ENCODE measurements at places on chromosomes 2 and 18.

DNA sequence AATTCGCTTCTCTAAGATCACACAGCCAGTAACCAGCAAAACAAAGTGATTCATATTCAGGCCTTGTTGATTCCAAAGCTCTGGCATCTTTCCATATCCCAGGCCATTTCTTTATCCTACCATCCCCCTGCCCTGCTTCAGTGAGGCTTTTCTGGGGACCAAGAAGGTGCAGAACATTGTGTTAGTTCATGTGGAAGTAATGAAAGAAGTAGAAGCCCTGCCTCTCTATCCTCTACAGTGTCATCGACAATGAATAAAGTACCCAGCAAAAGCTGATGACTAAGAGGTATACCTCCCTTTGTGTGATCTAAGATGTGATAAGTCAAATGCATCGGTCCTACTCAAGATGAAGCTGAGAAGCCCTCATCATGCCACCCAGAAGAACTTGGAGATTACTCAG lies 383.2 kb downstream of the BCL11A start:
- DNase-seq: no peak

DNA sequence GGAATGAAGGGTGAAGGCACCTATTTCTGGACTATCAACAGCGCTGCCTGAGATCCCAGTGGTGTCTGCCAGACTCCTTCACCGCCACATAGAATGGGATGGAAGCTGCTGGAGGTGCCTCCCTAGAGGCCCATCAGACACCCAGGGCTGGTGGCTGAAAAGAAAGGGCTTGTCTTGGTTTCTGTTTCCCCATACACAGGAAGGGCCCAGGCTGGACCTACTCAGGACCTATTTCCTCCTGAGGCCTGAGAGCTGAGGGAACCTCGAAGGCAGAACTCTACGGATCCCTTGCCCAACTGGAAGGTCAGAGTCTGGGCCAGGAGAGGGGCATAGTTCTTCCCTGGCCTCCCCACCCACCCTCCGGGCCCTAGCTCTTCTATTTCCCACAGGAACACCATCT lies 2.9 kb upstream of the CLEC4F start:
- DNase-seq: no peak

GRCh38 chr2:150477347-150477746 lies 10.1 kb downstream of the RND3 start:
- DNase-seq: no peak

- no peak for DNase-seq
Observed at GRCh38 chr18:25314151-25314837, 37.7 kb downstream of the ZNF521 start.

DNA sequence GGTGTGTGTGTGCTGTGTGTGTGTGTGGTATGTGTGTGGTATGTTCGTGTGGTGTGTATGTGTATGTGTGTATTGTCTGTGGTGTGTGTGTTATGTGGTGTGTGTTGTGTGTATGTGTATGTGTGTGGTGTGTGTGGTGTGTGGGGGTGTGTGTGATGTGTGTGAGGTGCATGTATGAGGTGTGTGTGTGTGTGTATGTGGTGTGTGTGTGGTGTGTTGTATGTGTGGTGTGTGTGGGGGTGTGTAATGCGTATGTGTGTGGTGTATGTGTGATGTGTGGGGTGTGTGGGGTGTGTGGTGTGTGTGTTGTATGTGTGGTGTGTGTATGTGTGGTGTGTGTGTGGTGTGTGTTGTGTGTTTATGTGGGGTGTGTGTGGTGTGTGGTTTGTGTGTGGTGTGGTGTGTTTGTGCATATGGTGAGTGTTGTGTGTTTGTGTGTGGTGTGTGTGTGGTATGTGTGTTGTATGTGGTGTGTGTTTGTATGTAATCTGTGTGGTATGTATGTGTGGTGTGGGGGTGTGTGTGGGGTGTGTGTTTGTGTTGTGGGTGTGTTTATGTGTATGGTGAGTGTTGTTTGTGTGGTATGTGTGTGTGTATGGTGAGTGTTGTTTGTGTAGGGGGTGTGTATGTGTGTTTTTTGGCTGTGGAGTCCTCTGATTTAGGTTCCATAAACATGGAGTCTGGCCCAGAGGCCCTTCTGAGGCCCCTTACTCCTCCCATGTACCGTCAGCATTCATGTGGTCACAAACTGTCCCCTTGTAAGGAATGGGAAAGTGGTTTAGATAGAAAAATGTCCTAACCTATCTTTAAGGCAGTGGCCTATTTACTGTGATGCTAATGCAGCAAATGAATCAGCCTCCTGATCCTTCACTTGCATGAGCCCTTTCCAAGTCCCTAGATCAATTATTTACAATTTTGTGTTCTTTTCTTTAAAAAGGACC lies 116.0 kb downstream of the ALPK2 start:
- DNase-seq: no peak

- DNase-seq: no peak
Observed at GRCh38 chr2:30358842-30359241, 88.2 kb upstream of the LCLAT1 start.

GRCh38 chr2:16691261-16691660 lies 25.6 kb upstream of the CYRIA start:
- DNase-seq: no peak

GRCh38 chr18:41992066-41992465 lies 37.0 kb downstream of the PIK3C3 start:
- no peak for DNase-seq

GRCh38 chr2:68371581-68371980 lies 6.5 kb downstream of the PLEK start:
- DNase-seq: no peak
